ENCODE measurements at places on chromosomes 3 and 15.

DNA sequence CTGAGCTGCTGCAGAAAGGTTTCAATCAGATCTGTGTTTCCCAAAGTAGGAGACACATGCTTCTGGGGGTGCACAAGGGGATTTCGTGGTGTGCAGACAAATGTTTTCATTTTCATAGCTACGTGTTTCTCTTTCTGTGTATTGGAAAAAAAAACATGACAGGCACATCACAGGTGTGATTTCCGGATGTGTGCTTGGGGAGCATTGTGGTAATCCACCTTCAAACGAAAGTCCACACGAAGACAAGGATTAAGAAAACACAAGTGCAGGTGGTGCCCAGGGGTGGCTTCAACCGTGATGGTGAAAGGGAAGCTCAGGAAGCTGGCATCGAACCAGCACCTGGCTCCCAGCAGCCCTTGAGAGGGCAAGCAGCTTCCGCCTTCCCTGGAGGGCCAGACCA is 164.6 kb upstream of the LINGO1 start:
- DNase-seq, result no peak

DNA sequence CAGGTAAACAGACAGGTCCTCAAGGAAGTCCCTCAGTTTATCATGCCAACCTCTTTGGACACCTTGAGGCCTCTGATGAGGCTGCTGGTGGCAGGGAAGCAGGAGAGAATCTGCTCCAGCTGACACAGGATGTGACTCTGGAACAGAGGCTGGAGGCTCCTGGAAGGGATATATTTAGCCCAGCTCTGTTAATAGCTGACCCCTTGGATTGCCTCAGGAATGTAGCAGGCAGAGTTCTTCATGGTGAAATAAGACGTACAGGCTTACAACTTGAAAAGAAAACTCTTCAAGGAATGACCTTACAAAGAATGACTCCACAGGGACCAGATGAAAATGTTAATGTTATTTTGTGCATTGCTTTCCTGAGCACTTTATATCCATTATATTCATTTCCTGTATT is 90.5 kb downstream of the AQP9 start:
- DNase-seq, result no peak

- DNase-seq, result no peak
Measured at GRCh38 chr3:178434206-178434805, 101.9 kb upstream of the KCNMB2 start.

DNA sequence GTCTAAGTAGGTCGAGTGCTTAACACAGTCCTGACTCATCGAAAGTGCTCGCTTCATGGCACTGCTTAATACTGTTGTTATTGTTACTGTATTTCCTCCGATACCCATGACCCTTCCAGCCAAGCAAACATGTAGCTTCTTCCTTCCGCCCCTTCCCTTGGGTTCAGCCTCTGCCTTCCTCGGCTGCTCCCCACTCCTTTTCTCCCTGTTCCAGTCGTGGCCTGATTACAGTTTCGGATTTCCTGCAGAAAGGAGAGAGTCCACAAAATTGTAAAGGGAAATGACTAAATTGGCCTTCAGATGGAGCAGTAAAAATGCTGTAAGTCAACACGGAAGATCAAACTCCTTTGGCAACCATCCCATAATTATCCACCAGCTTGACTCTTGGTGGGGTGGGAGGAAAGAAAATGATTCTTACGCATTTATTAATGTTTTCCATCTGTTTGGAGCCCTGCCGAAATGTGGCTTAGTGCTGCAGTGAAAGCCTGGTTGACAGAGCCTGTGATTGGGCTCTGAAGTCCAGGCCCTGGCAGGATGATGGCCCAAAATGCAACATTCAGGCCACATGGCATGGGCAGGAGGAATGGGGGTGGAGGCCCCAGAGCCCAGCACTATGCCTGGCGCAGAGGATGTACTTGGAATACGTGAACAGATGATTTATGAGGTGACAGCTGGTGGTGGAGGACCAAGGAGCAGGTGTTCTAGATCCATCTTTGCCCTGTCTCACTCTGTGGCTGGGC is 37.6 kb downstream of the FAM3D start:
- DNase-seq, result no peak

GRCh38 chr3:176574786-176575185 is 622.5 kb downstream of the TBL1XR1 start:
- DNase-seq, result no peak

DNA sequence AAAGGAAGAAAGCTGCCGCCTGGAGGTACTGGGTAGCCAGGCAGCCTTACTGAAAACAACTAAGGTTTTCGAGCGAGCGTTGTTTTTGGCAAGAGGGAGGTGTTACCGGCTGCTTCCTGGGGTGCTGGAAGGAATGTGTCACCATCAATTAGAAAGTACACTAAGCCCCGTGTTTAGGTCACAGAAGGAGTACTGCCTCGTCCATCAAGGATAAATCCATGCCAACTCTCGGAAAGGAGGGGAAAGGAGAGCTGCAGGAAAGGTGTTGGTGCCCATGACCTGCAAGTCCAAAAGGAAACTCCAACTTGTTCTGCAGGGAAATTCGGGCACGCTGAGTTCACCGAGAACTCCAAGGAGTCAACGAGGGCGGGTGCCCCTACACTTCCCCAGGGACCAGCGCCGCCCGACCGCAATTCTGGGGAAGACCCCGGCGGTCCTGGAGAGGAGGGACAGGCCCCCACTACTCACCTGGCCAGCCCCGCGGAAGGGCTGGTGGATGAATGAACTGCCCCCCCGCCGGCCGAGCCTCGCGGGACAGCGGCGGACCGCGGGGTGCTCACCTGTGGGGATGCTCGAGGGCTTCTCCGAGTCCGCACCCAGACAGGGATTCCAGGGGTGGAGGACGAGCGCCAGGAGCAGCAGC is 542 bp downstream of the PLOD2 start:
- DNase-seq, result no peak

GRCh38 chr3:8143186-8143585 is 358.4 kb upstream of the LMCD1 start:
- DNase-seq, result no peak

GRCh38 chr3:157201648-157202278 is 41.8 kb upstream of the CCNL1 start:
- no peak for DNase-seq

- no peak for DNase-seq
Measured at GRCh38 chr3:30075514-30075913, 530.9 kb upstream of the TGFBR2 start.

GRCh38 chr3:168341192-168341815 is 245.6 kb upstream of the GOLIM4 start:
- DNase-seq, result no peak

GRCh38 chr3:8482960-8483665 is 18.5 kb upstream of the LMCD1 start:
- DNase-seq, result no peak

- DNase-seq, result no peak
Measured at GRCh38 chr15:64742385-64742784, 33.0 kb downstream of the RBPMS2 start.

GRCh38 chr3:183731611-183732010 is 34.0 kb downstream of the YEATS2 start:
- DNase-seq, result no peak

DNA sequence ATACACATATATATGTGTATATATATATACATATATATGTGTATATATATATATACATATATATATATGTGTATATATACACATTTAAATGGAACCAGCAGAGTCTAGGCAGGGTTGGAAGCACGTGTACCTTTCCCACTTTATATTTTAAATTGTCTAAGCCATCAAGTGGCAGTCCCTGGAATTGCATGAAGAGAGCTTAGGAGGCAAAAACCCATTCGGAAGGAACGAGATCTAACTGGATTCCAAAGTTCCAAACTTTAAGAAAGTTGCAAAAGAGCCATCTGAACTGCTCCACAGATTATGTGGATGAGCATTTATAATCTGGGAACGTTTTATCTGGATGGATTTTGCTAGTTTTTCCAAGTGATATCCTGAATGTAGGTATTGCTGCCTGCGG is 186.5 kb downstream of the FOXP1 start:
- no peak for DNase-seq

- no peak for DNase-seq
Measured at GRCh38 chr3:8841472-8841871, 72.1 kb upstream of the OXTR start.

- no peak for DNase-seq
Measured at GRCh38 chr3:69191516-69191915, 69.1 kb upstream of the LMOD3 start.

GRCh38 chr3:88000853-88001252 is 58.0 kb downstream of the CGGBP1 start:
- no peak for DNase-seq

- no peak for DNase-seq
Measured at GRCh38 chr3:42123824-42124658, 32.9 kb downstream of the TRAK1 start.

- no peak for DNase-seq
Measured at GRCh38 chr15:31453558-31454318, 127.1 kb downstream of the KLF13 start.

GRCh38 chr3:135087782-135088181 is 292.7 kb downstream of the EPHB1 start:
- DNase-seq, result no peak

- DNase-seq, result no peak
Measured at GRCh38 chr15:48935236-48935635, 28.5 kb downstream of the SHC4 start.

DNA sequence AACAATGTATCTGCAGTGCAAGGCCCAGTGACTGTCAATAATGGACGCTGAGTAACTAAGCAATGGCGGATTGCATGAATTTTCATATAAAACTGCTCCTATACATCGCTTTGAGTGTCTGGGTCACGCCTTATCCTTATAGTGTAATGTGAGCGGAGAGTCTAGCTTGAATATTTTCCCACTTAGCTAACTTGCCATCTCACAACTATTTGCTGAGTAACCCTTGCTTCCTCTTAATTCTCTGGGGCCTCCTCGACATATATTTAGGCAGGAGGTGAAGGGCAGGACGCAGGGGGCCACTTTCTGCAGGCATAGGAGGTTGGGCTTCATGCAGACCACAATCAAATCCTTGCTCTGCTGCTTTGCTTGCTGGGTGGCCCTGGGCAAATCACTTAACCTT is 24.0 kb downstream of the ST8SIA2 start:
- DNase-seq, result no peak

DNA sequence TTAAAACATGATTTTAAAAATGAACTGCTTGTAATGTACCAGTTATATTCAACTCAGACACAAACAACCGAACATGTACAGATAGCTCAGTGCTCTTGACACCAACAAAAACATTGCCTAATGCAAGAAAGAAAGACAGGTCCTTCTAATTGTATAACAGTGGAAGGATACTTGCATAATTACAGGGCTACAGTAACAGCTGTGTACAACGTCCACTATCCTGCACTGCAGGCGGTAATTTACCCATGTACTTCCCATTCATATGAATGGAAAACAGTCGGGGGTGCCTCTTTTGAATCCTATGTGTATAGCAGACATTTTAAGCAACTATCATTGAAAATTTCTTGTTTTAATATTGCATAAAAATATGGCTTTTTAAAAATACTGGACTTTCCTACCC is 41.1 kb upstream of the PLSCR5 start:
- DNase-seq, result no peak

GRCh38 chr3:13575459-13576061 is 26.6 kb downstream of the FBLN2 start:
- DNase-seq, result no peak

GRCh38 chr3:152405915-152406802 is 137.4 kb downstream of the MBNL1 start:
- DNase-seq, result no peak

GRCh38 chr3:130341882-130342281 is 3.6 kb upstream of the COL6A5 start:
- DNase-seq, result no peak

- no peak for DNase-seq
Measured at GRCh38 chr15:90710436-90711027, 6.6 kb upstream of the BLM start.

- no peak for DNase-seq
Measured at GRCh38 chr3:194661946-194662345, 10.0 kb downstream of the LSG1 start.

DNA sequence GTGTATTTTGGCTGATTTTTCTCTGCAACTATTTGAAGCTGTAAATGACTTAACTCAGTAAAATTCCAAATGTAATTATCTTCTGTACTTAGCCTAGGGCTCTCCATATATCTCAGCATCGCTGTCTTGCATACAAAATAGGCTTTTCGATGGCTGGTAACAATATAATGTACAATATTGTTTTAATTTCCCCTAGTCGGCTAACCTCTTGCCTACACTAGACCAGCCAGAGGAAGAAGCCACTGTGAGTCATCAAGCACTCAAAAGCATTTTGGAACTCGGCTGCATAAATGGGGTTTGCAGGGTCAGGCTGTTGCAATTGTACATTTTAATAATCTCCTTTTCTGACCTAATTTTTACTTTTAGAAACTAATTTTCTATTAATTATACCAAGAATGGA is 583.8 kb downstream of the FOXP1 start:
- DNase-seq, result no peak

GRCh38 chr3:30733209-30733608 is 126.8 kb downstream of the TGFBR2 start:
- no peak for DNase-seq

DNA sequence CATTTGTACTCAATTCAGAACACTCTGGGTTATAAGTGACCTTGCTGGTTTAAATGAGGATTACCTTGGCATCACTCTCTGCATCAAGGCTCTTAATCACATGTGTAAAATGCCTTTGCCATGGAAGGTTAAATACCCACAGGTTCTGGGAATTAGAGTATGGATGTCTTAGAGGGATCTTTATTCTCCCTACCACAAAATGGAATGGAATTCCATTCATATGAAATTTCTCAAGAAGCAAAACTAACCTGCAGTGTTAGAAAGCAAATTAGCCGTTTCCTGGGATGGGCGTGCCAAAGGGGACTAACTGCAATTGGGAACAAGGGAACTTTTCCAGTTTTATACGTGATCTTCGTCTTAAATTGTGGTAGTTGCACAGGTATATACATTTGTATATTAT is 39.8 kb downstream of the TBL1XR1 start:
- DNase-seq, result no peak

GRCh38 chr15:33021806-33022389 is 172.6 kb downstream of the FMN1 start:
- DNase-seq, result no peak

GRCh38 chr3:42117175-42118008 is 26.2 kb downstream of the TRAK1 start:
- DNase-seq, result no peak

- DNase-seq, result no peak
Measured at GRCh38 chr15:88658972-88659931, 20.4 kb downstream of the ISG20 start.

DNA sequence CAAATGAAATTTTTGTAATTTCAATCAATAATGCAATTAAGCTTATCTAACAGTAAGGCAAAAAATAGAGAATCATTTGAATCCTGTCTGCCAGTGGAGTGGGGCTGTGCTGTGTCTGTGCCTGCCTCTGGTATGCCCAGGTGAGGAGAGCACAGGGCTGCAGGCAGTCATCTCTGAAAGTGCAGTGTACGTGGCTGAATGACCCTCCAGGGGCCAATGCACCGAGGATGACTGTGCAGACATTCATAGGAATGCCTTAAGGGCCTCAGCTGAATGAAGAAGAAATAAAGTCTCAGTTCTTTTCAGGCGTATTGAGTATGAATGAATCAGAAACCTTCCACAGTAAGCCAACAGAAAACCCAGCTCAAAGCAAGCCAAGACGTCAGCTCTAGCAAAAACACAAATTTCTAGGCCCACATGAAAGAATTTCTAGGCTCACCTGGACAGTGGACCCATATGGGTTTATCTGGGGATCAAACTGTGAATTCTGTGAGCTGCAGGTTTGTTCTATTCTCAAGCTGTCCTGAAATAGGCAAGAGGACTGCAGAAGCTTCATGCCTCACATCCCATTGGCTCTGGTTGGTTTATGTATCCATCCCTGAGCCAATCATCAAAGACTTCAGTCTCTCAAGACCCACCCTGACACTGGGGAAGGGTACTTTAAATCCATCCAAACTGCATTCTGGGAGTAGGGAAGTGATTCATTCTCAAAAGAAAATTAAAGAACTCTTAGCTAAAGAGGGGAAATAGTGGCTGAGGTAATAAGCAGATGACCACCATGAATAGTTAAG is 123.4 kb downstream of the SSR3 start:
- no peak for DNase-seq
